ENCODE measurements at places on chromosomes 2 and 18.

GRCh38 chr2:11560806-11561205 lies 27.0 kb downstream of the GREB1 start:
- DNase-seq, result peak; percentile 32

- DNase-seq, result no peak
These were observed 60.0 kb upstream of the PXDN start for GRCh38 chr2:1804351-1804771.

DNA sequence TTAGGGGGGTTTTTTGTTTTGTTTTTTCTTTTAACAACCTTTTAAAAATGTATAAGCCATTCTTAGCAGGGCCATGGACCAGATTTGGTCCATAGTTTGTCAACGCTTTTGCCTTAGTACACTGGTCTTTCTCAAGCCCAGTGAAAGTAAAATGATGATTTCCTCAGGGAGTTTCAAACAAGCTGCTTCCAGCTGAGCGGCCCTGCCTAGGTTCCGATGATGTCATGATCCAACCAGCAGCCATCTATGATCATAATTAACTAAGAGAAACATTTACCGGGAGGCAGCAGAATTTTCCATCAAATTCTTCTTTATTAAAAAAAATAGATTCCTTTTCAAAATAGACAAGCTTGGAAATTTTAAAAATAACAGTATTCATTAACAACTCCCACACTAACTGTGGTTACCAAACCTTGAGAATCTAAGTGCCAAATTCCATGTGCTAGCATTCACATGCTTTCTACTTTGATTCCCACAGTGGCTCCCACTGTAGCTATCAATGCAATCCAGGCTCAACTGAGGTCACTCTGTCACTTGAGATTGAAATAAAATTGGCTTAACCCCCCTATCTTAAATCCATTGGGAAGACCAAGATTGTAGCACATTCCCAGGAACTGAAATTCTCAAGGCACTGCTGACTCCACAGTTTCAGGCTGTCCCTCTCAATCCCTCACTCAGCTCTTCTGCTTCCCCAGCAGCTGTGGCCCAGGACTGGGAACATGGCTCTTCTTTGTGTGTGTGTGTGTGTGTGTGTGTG lies 148.9 kb downstream of the RNF152 start:
- DNase-seq, result no peak

GRCh38 chr18:76564117-76564516 lies 69.1 kb upstream of the ZNF516 start:
- no peak for DNase-seq

GRCh38 chr18:79440316-79441110 lies 44.8 kb downstream of the NFATC1 start:
- DNase-seq, result no peak

Data from NCI-H2081 (cell line).